ENCODE measurements at places on chromosomes 3 and 15. TPM values are rescaled to one million over a fixed set of nuclear protein-coding genes. Genes with fewer than 3 reads are reported as not detected.

The SAMD7 gene
- total RNA-seq: not detected

The ABTB1 gene
- 14.4 TPM for total RNA-seq

The GOLGA8Q gene
- 0.85 TPM for total RNA-seq

The GMPPB gene
- 50.9 TPM for total RNA-seq

The SAMMSON gene
- total RNA-seq: not detected

The GABRA5 gene
- total RNA-seq: not detected

The C15orf62 gene
- total RNA-seq: 1.0 TPM

The DPPA4 gene
- total RNA-seq: not detected

The KAT2B gene
- total RNA-seq: 18.7 TPM

The FANCD2OS gene
- not detected for total RNA-seq

The CYP8B1 gene
- not detected for total RNA-seq

The VPS8 gene
- total RNA-seq: 75.9 TPM

The TMEM207 gene
- total RNA-seq: not detected

The GREM1 gene
- total RNA-seq: 1.2 TPM

The HESX1 gene
- 0.34 TPM for total RNA-seq

The CCR9 gene
- not detected for total RNA-seq

The NPAP1 gene
- not detected for total RNA-seq

The CHST13 gene
- total RNA-seq: not detected

The PLA1A gene
- total RNA-seq: 14.8 TPM

The ATP10A gene
- total RNA-seq: 0.05 TPM

The ATXN7 gene
- total RNA-seq: 9.0 TPM

The TRMT10C gene
- 36.1 TPM for total RNA-seq

The ZNF501 gene
- 5.4 TPM for total RNA-seq

Measured in dermis blood vessel endothelial cell (primary cell).